ENCODE measurements at places on chromosomes 12 and 14.

- no peak for DNase-seq
Observed at GRCh38 chr12:67760586-67761275, 112.2 kb downstream of the DYRK2 start.

GRCh38 chr12:11688831-11689230, 39.4 kb downstream of the ETV6 start:
- no peak for DNase-seq

DNA sequence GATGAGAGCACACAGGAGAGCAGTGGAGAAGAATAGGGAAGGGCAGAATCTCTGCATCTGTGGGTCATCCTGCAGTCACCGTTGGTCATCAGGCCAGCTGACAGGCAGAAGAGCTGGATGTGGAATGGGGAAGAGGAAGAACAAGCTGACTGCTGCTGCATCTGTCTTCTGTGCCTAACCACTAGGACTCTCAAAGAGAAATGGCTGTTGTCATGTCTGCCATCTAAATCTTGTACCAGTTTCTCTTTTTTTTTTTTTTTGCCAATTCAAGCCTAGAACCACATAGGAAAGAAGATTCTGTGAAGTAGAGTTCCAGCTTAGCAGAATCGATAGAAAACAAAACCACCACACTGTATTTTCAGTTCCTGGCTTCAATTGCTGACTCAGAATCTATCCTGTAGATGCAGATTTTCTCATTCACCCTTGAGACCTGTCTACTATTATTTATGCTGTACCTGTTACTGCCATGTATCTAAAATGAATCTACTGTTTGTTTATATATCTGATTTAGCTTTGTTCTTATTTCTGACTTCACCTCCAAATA, 421.9 kb upstream of the PRICKLE1 start:
- DNase-seq: no peak

GRCh38 chr14:26548406-26548805, 49.4 kb downstream of the NOVA1 start:
- no peak for DNase-seq

All from COR-L47 (cell line).